AG10803 (cell line): ENCODE measurements at places on chromosomes 5 and 9.
A peak's percentile ranks its signal among the peaks of the same experiment; 100 is the strongest.

GRCh38 chr9:4822057-4822456 lies 29.3 kb downstream of the RCL1 start:
- DNase-seq, result no peak

- DNase-seq, result no peak
Observed at GRCh38 chr9:109558718-109559151, 60.6 kb upstream of the PTPN3 start.

DNA sequence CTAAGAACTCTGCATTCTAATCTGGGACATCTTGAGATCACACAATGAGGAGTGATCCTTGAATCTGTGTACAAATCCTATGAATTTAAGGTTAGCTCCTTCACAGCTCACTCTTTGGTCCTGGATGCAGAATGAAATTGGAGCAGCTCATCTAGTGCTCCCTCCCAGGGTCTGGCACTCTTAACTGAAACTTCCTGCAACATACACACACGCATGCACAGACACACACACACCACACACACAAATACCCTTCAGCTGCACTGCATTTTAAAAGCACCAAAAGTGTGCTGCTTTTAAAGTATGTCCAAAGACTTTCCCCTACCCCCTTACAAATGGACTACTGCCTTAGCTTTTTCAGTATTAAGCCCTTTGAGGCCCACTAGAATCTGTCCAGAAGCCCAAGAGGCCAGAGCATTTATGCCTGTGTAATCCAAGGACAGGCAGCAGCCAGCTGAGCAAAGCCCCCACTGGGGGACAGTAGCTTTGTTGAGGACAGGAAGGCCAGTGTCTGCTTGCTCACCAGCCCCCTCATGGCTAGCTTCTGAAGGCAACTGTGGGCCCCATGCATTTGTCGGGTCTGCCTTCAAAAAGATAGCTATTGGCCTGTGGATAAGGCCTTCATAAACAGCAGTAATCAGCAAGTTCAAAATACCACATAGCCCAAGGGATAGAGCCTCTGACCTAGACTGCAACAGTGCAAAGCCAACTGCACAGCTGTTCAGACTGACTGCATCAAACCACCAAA lies 43.6 kb downstream of the CDO1 start:
- DNase-seq, result no peak

GRCh38 chr9:78212868-78213267 lies 23.0 kb upstream of the CEP78 start:
- no peak for DNase-seq

DNA sequence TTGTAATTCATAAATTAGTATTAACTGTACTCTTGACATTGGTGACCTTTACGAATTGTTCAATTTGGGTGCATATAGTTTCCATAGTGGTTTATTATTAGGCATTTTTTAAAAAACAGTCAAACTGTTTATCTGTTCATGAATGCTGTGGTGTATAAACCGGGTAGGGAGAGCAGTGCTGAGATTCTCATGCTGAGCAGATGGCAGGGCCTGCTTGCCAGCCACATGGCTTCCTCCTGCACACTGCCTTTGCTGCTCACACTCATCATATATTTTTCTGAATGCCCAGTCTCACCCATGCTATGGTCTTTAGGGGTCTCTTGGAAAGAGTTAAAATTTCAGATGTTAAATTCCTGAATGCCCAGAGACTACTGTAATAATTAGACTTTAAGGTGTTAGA lies 40.8 kb downstream of the NNT start:
- DNase-seq, result no peak

GRCh38 chr5:55600497-55601203 lies 65.9 kb upstream of the PLPP1 start:
- peak; percentile 79 for DNase-seq

- no peak for DNase-seq
Observed at GRCh38 chr5:172662596-172662995, 21.5 kb downstream of the NEURL1B start.

DNA sequence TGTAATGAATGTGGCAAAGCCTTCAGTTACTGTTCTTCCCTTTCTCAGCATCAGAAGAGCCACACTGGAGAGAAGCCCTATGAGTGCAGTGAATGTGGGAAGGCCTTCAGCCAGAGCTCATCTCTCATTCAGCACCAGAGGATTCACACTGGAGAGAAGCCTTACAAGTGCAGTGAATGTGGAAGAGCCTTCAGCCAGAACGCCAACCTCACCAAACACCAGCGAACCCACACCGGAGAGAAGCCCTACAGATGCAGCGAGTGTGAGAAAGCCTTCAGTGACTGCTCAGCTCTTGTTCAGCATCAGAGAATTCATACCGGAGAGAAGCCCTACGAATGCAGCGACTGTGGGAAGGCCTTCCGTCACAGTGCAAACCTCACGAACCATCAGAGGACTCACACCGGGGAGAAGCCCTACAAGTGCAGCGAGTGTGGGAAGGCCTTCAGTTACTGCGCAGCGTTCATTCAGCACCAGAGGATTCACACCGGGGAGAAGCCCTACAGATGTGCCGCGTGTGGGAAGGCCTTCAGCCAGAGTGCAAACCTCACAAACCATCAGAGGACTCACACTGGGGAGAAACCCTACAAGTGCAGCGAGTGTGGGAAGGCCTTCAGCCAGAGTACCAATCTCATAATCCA lies 6.8 kb downstream of the RPL12 start:
- no peak for DNase-seq

DNA sequence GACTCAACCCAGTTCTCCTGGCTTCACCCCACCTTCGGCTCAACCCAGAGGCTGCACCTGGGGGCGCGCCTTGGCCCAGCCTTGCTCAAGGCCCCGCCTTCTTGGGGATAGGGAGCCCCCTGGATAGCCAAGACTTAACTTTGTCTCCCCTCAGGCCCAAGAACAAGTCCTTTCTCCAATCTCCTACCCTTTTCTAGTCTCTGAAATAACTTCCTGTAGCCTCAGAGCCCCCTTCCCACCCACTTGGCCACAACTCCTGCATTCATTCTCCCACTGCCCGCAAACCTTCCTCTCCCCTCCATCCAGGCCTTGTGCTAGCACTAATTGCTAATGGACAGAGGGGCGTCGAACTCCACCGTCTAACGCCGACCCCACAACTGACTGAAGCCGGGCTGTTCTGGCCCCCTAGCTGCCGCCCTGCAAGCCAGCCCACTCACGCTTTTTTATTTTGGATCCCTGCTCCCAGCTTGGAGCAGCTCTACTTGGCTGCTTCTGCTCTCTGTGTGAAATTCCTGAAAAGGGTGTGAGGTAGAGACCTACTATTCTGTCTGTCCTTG lies 579 bp upstream of the ASTN2 start:
- DNase-seq, result no peak

DNA sequence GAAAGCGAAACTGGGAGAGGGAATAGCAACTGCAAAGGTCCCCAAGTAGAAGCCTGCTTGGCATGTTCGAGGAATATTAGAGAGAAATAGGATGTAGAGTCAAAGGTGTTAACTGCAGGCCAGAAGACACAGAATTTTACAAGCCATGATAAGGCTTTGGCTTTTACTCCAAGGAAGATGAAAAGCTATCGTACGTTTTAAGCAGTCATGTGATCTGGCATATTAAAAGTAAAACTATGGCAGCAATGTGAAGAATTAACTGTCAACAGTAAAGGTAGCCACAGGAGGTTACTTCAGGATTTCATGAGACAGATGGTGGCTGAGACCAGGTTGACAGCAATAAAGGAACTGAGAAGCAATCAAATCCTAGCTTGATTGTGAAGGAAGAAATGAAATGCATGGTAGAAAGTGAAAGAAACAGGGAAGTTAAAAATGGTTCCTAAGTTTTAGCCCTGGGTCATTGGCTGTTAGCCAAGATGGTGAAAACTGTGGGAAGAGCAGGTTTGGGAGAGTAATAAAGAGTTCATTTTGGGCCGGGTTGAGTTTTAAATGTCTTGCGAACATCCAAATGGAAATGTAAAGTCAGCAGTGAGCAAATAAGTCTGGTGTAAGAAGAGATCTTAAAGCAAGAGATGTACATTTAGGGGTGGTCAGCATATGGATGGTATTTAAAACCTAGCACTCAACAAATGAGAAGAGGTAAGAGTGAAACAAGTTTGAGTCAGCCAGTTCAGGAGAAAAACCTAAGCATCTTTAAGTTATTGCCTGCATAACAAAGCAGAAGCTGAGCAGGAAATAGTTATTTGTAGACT lies 20.3 kb upstream of the TTC33 start:
- no peak for DNase-seq

- DNase-seq, result no peak
Observed at GRCh38 chr9:71608825-71609447, 159.4 kb downstream of the CEMIP2 start.

DNA sequence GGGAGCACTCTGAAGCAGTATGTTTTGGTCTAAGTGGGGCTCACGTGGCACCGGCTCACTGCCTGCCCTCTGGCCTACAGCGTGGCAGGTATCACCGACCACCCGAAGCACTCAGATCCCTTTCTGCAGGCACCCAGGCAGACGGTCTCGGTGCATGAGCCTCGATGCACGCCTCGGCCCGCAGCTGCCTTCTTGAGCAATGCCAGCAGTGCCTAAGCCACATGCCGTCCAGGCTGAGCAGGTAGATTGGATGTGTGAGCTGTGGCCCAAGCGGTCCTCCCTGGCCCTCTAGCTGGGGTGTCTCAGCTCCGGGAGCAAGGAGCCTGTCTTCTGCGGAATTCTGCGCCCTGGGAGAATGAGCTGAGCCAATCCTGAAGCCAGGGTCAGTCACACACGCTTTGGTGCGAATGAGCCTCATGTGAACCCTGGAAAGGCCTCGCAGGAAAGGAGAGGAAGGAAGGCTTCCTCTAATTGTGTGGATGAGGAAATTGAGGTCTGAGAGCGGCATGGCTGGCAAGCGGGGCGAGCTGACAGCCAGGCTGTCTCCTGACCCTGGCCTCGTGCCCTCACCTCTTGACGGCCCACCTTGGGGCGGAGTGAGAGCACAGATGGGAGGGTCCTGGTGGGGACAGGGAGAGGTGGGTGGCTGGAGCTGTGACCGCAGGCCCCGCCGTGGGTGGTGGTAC lies 14.4 kb downstream of the RXRA start:
- no peak for DNase-seq

DNA sequence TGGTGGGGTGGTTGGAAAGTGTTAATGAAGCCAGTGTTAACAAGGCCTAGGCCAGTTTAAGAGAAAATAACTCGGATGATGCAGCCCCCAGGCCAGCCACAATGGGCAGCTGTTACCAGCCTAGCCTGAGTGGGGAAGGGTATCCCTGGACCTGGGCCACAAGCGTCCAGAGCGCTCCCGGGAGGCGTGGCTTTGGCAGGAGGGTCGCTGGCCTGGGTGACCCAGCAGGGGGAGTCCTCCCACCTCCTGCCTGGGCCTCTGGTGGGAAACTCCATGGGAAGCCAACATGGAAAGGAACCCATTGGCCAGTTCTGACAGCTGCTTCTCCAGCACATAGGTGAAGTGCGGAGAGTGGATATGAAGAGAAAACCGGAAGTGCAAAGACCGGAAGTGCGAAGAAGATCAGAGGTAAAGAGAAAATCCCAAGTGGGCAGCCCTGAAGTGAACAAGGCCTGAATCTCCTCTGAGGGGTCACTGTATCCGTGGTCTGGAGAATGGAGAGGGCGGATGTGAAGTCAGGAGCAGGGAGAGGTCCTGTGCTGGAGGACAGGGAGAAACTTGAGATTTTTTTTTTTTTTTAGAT lies 79.0 kb downstream of the ADCY2 start:
- DNase-seq, result no peak

DNA sequence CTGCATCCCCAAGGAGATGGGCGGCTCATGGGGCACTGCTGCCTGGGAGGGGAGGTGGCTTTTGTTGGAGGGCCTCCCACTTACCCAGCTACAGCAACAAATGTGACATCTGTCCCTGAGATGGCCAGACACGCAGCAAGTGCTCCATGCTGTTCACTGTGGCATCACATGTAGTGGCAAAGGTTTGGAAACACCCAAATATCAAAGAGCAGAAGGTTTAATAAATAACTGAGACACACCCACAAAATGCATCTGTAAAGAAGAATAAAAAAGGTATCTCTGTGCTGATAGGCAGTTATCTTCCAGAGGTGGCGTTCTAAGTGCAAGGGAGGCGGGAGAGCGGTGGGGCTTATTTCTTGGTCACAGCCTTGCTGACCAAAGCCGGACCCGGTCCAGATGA lies 23.3 kb upstream of the CLPTM1L start:
- no peak for DNase-seq

DNA sequence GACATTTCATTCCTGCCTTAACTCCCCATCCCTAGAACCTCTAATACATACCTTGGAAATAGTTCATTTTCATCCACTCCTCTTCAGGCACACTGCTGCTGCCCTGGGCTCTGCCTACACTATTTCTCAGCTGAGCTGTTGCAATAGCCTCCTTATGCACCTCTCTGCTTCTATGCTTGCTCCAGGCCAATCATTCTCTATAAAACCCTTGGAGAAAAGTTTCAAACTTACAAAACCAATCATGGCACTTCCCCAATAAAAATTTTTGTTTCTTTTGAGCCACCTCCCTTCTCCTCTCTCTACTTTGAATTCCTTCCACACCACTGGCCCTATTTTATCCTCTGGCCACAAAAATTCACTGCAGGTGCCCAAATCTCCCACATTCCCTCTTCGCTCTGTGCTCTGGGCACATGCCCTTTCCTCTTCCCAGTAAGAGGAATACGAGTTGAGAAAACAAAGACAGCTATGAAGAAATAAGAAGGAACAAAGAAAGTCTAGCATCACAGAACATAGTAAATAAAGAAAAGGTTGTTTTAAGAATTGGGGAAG lies 301.4 kb downstream of the ELAVL2 start:
- DNase-seq, result no peak

DNA sequence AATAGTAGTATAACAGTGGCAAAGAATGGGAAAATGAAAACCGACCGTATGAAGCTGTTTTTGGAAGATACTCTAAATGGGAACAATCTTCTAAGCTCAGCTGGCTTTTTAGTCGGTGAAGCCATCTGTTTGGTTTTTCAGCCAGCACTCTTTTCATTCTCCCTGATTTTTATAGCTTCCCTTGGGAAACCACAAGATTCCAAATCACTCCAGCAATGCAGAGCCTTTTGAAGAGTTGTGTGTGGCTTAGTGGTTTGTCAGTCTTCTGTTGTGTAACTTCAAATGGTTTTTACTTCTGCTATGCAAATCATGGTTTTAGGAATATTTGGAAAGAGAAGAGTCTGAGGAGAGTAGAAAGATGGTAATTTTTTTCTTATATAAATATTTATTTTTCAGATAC lies 180.7 kb downstream of the KDM4C start:
- DNase-seq, result peak; percentile 98

DNA sequence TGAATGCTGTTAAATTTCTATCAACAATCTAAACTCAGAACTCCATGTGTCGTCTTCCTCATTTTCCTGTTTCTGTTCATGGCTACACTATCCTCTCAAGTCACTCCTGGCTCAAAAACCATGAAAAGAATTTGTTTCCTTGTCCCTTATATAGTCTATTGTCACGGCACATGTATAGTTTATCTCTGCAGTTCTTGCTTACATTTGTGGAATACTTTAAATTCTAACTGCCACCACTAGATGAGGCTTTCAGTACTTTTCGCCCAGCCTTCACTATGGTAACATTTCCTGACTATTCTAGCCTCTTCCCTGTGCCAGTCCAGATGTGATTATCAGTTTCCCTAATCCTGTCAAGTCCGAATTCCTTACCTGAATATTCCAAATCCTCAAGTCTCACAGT lies 34.6 kb downstream of the PKD2L2 start:
- peak; percentile 27 for DNase-seq

DNA sequence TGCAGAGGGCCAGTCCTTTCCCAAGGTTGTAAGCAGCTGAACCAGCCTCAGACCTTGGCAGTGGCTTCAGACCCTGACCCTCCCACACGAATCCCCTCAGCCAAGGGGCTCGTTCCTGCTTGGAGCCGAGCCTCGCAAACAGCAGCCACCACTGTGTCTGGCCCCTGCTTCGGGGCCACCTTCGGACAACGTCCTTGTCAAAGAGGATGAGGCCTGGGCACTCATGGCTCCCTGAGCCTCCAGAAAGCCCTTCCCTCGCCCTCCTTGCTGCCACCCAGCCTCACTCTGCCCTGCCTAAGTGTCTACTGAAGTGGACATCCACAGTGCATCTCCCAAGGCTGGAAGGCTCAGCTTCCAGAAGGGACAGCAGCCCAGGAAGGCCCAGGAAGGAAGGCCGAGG lies 161.7 kb downstream of the OLFM1 start:
- no peak for DNase-seq
